ENCODE measurements at places on chromosomes 16 and 17. TPM values are rescaled to one million over a fixed set of nuclear protein-coding genes. Genes with fewer than 3 reads are reported as not detected.

The SCGB1C2 gene
- not detected for total RNA-seq

The KRT40 gene
- total RNA-seq, result not detected

The CCL16 gene
- total RNA-seq, result 31.1 TPM

The C17orf67 gene
- 1.9 TPM for total RNA-seq

The GPRC5C gene
- total RNA-seq, result 243 TPM

The WWP2 gene
- 24.5 TPM for total RNA-seq

The SOST gene
- not detected for total RNA-seq

DNA sequence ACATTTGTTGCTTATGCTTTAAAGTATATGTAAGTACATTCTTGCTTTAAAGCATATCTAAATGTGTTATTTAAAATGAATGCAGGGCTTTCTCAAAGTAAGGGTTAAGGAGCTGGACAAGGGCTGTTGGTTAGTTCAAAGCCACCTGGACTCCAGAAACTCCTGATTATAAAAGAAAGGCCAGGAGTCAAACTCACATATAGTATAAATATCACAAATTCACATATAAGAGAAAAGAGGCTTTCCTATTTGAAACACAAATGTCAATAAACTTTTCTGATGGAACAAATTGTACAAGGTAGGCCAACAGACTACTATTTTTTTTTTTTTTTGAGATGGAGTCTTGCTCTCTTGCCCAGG, 84.5 kb upstream of the CORO6 start:
- DNase-seq, result no peak

GRCh38 chr16:13951611-13952010, 31.7 kb downstream of the ERCC4 start:
- DNase-seq, result no peak

GRCh38 chr17:29579866-29580771, 9.3 kb downstream of the GIT1 start:
- DNase-seq, result peak; percentile 84

DNA sequence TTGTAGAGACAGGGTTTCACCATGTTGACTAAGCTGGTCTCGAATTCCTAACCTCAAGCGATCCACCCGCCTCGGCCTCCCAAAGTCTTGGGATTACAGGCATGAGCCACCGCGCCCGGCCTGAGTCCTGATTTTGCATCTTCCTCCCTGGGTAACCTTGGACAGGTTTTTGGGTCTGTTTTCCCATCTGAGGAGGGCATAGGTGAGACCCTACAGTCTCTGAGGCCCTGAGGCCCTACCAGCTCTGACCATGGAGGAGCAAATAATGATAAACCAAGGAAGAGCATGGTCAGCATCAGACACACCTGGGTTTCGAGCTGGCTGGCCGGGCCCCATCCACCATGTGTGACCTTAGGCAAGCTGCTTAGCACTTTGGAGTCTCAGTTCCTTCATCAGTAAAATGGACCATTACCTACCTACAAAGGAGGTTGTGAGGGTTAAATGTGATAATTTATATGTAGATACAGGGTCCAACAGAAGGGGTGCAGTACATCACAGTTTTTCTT, 1.2 kb upstream of the NCBP3 start:
- no peak for DNase-seq

GRCh38 chr17:38327936-38328335, 15.8 kb downstream of the GPR179 start:
- DNase-seq, result no peak

GRCh38 chr17:38724337-38724988, 5.7 kb upstream of the CISD3 start:
- DNase-seq, result no peak

- DNase-seq, result no peak
Observed at GRCh38 chr16:15652293-15653001, 2.4 kb downstream of the NDE1 start.

DNA sequence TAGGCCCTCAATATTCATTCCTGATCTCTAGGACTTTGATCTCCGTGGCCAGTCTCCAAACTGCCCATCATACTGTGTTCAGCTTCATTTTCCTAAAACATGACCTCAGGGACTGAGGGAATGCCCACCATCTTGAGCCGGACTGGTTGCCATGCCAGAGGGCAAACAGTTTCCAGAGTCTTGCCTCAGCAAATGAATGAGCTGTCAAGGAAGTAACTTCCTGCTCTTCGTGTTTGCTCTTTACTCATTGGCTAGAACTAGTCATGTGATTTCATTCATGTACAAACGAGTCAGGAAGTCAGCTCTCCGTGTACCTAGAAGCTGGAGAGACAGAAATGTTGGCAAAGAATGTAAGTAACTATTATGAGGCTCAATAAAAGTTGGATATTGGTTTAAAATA, 50.2 kb downstream of the ANKFN1 start:
- DNase-seq, result no peak

All from left lobe of liver (tissue), 2 donors.